ENCODE measurements at places on chromosomes 3 and 15. TPM values are rescaled to one million over a fixed set of nuclear protein-coding genes. Genes with fewer than 3 reads are reported as not detected.

PLSCR4 gene
- 12.3 TPM for total RNA-seq

CASR gene
- not detected for total RNA-seq

SLC24A1 gene
- 0.58 TPM for total RNA-seq

DNA sequence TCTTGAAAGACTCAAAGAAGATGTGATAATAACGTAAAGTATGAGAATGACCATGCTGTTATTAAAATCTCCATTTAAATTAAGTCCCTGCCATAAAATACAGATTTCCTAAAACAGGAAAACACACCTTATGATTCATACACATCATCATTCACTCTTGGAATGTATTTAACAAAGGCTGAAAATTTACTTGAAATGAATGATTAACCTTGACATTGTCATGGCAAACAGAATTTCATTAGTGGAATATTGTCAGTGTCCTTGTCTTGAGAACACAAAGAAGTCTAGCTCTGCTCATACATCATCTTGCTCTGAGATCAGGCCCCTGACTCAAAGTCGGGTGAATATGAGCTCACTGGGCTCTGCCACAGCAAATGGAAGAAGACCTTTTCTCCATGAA lies 313.9 kb downstream of the FGF12 start:
- DNase-seq = no peak

DNA sequence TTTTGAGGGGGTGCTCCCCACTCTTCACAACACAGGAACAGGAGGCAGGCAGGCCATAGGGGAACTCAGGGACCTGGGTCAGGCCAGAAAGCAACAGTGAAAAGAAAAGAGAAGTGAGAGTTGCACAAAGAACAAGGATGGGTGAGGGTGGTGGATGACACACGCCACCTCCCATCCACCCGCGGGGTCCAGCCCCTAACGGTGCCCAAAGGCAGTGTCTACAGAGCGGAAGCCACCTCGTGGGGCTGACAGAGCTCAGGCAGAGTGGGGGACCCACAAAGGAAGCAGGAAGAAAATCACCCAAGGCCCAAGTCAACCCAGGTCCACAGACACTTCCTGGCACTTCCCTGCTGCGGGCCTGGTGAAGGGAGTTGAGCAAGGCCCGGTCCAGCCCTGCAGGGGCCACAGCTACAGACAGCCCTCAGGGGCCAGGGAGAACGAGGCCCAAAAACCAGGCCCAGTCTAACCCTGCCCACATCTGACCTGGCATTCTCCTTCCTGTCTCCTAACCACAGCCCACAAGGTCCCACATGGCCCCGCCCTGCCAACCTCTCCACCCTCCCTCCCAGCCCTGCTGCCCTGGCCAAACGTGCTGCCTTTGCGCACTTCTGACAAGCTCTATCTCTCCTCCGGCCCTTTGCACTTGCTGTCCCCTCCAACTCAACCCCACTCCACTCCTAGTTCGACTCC lies 5.9 kb downstream of the NUP210 start:
- no peak for DNase-seq

DNA sequence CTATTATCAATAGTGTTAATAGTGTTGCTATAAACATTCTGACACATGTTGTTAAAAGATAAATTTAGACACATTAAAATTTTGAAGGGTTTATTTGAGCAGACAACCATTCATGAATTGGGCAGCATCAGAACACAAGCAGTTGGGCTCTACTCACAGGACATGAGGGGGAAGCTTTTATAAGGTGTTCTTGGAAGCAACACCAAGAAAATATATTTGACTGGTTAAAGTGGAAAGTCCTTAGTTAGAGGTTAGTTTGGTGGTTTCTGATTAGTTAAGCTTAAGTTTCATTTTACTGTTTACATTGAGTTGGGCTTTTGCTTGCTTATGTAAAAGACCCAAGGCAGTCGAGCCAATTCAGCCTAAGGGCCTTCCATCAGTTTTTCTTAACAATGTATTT lies 220.7 kb downstream of the CD47 start:
- no peak for DNase-seq

- DNase-seq = no peak
Observed at GRCh38 chr3:73633916-73634344, 9.2 kb upstream of the PDZRN3 start.

- DNase-seq = no peak
Observed at GRCh38 chr15:96320107-96320506, 10.4 kb upstream of the NR2F2 start.

DNA sequence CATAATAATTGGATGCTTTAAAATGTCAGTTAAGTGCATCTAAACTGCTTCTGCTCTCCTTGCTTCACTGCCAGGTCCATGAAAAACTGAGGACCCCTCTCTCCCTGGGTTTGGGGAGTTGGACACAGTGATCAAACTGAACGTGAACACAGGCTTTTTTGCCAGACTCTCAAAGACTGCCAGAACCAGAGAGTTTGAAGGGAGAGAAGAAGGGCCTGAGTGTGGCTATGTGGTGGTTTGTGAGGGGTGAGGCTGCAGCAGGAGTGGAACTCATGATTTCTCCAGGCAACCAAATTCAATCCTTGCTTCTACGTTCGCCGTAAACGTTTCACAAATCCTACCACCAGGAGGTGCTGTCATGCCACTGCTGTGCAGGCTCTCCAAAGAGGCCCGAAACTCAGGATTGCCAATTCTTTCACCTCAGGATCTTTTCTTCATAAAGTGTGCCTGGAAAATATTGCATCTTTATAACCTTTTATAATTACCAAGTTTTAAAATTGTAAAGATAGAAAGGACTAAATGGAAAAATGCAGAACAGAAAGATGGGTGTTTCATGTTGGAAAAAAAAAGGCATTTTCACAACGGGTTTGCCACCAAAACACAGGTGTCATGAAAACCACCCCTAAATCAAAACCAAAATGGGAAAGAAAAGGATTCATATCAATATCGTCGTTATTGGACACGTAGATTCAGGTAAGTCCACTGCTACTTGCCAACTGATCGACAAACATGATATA lies 19.7 kb downstream of the TM4SF4 start:
- DNase-seq = no peak

DNA sequence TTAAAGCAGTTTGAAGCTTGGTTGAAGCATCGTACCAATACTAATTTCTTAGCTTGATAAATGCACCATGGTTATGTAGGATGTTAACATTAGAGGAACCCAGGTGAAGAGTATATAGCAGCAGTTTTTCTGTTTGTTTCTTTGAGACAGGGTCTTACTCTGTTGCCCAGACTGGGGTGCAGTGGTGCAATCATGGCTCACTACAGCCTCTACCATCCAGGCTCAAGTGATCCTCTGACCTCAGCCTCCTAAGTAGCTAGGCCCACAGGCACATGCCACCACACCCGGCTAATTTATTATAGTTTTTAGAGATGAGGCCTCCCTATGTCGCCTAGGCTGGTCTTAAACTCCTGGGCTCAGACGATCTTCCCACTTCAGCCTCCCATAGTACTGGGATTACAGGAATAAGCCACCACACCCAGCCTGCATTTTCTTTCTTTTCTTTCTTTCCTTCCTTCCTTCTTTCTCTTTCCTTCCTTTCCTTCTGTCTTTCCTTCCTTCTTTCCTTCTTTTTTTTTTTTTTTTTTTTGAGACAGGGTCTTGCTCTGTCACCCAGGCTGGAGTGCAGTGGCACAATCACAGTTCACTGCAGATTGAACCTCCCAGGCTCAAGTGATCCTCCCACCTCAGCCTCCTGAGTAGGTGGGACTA lies 6.1 kb downstream of the PEAK1 start:
- DNase-seq = no peak

DNA sequence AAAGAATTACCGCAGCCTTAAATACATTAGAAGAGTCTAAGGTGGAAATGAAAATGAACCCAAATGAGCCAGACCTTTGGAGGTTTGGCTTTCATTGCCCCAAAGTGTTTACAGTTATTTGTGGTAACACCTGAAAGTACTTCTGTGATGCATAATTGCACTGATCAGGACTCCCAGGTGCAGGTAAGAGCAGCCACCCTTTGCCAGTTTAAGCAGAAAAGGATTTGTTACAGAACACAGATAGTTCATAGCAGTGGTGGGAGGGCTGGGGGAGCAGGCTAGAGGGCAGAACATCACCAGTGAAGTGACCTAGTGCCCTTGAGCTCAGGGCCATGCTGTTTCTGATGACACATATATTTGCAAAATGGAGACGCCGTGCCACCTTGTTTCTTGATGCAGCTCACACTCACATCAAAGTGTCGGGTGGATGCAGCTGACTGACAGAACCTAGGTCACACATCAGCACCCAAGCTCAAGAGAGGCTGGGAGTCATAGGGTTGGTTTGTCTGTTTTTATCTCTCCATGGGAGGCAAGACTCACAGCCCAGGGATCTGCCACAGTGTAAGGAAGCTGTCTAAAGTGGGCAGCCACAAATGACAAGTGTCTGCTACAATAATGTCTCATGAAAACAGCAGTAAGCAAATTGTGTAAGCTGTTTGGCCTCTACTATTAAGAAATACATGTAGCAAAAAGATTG lies 49.1 kb downstream of the NEK11 start:
- no peak for DNase-seq

DNA sequence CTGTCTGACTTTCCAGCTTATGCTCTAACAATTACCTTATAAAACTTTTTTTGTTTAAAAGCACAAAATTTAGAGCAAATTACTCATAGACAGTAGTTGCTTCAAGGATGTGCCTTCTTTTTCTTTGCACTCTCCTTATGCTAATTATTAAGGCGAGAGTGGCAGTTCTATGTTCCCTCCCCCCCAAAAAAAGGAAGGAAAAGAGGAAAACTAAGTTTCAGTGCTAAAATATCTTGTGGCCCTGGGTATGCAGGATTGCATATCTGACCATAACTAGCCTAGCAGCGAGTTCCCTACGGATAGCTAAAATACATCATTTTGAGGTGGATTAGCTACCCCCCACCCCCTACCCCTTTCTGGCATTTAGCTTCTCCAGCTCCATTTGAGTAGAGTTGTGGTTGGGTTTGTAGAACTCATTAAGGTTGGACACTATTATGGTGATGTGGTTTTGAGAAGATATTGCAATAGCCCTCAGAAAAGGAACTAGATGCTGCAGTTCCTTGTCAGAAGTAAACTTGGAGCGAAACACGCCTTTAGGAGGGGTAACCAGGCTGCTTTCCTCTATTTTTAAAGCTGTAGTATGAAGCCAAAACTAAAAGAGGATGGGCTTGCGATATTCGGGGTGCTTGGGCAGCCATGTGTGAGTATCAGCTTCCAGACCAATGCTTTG lies 174.6 kb downstream of the AKAP13 start:
- no peak for DNase-seq

GRCh38 chr3:73045391-73045790 lies 16.1 kb upstream of the EBLN2 start:
- DNase-seq = no peak

DNA sequence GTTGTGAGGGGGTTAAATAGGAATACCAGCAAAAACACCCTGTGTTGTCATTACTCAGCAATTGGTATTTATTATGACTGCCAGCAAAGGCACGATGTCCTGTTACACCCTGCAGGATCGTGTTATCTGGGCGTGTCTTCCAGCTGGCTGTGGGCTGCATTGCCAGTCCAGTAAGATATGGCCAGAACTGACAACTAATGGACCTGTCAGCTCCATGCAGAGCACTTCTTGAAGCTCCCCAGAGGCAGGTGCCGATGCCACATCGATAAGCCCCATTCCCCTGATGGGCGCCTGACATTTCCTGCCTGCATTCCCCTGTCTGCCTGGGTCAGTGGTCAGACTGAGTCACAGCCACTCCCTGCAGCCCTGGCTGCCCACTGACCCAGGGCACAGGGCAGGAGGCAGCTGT lies 79.7 kb upstream of the RASGRF1 start:
- peak; percentile 29 for DNase-seq

DNA sequence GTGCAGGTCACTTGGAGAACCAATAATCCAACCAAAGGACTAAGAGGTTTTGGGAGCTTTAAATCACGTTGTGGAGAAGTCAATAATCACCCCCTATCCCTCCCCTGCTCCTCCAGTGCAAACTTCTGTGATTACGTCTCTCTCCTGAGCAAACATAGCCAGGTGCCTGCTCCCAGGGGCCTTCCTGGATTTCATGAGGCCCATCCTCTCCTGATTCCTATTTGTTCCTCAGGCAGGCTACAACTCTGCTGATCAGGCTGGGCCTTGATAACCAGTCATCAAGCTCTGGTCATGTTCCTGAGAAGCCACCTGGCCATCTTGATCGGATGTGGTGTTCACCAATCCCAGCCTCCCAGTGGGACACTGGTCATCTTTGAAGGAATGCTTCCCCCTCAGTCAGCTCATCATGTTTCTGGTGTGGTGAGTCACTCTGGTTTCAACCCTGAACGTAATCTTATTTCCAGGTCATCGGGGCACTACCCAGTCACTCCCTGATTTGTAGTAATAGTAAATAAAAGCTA lies 2.9 kb upstream of the ZNF710 start:
- no peak for DNase-seq

DNA sequence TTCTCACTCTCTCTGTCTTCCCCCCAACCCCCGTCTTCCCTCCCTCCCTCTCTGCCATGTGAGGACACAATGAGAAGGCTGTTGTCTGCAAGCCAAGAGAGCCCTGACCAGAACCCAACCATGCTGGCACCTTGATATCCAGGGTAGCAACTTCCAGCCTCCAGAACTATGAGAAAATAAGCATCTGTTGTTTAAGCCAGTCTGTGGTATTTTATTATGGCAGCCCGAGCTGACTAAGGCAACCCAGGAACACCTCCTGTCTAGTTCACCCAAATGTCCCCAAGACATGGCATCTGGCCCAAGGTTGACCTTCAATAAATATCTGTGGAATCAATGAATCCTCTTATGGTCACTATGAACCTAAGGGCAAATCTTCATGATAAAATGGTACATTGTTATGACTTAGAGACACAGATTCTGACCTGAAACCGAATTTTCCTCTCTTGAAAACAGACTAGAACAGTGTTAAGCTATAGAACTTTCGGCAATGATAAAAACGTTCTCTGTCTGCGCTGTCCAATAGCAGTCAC lies 26.5 kb downstream of the RFTN1 start:
- no peak for DNase-seq

GRCh38 chr3:155423526-155424322 lies 130.2 kb upstream of the STRIT1 start:
- no peak for DNase-seq

DNA sequence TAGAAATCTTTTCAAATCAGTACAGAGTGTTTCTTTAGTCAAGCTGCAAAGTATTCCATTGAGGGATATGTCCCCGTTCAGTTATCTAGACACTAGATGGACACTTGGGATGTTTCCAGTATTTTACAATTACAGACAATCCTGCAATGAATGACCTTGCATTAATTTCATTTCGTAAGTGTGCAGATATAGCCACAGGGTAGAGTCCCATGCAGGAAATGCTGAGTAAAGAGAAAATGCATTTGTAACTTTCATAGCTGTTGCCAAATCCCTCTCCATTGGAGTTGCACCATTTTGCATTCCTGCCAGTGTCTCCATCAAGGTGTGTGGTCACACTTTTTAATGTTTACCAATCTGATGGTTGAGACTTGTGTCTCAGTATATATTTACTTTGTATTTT lies 92.5 kb downstream of the LIPC start:
- no peak for DNase-seq

- DNase-seq = no peak
Observed at GRCh38 chr3:59803268-59803667, 753.4 kb upstream of the CFAP20DC start.

GRCh38 chr15:79948095-79948695 lies 22.8 kb downstream of the BCL2A1 start:
- DNase-seq = no peak

GRCh38 chr3:61828880-61829721 lies 267.7 kb downstream of the PTPRG start:
- DNase-seq = no peak
